ENCODE measurements at places on chromosomes 5 and 9.

- no peak for DNase-seq
Observed at GRCh38 chr5:35417040-35417439, 186.8 kb upstream of the PRLR start.

GRCh38 chr9:83322438-83322837 lies 215.8 kb downstream of the FRMD3 start:
- DNase-seq = no peak

DNA sequence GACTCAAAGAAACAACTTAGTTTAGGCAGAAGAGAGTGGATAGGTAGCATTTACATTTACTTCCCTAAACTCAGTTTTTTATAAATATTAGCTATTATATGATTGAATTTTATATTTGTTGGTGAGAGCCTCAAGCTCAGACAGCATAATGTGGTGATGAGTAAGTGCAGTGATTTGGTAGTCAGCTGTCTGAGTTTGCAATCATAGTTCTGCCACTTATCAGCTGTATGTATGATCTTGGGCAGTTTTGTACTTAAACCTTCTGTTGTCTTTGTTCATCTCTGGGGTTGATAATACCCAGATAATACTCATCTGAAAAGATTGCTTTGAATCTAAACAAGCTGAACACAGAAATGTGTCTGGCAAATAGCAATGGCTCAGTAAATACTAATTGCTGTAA lies 108.8 kb downstream of the ANXA1 start:
- DNase-seq = no peak

- DNase-seq = no peak
Observed at GRCh38 chr5:95048628-95049027, 236.3 kb downstream of the MCTP1 start.

DNA sequence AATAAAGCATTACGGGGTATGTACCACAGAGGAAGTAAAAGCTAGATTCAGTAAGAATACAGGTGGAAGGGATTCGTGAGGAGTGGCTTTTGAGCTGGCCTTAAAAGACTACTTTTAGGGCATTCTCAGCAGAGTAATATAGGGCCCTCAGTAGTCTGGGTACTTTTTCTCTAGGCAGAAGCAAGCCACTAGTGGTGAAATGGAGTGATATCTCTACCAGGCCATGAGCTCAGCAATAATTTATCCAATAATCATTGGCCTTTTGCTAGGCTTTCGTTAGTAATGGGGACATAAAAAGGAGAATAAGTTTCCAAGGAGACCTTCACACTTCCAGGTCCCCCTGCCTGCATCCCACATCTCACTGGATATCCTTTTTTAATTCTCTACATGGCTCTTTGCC lies 1.7 kb downstream of the POLR3G start:
- no peak for DNase-seq
